Activated T-helper 1 cell treated with anti-CD3 and anti-CD28 coated beads, Interleukin-12 subunit alpha, Interleukin-12 subunit beta, Interleukin-2, Interleukin-4 antibody, amounts not matched to agents 30 ng/mL and 10 ng/mL and 1 ng/mL, durations not matched to agents 14 hours and 24 hours and 36 hours (primary cell): ENCODE measurements at places on chromosomes 3 and 15.

- DNase-seq, result no peak
- H3K27me3 ChIP-seq, result peaks cover 59% of the 10 kb centered on the region
- H3K36me3 ChIP-seq, result peaks cover 3% of the 10 kb centered on the region
- peak overlapping the region; percentile 63 for H3K27ac ChIP-seq
Measured at GRCh38 chr3:61562042-61562720, 810 bp downstream of the PTPRG start.

DNA sequence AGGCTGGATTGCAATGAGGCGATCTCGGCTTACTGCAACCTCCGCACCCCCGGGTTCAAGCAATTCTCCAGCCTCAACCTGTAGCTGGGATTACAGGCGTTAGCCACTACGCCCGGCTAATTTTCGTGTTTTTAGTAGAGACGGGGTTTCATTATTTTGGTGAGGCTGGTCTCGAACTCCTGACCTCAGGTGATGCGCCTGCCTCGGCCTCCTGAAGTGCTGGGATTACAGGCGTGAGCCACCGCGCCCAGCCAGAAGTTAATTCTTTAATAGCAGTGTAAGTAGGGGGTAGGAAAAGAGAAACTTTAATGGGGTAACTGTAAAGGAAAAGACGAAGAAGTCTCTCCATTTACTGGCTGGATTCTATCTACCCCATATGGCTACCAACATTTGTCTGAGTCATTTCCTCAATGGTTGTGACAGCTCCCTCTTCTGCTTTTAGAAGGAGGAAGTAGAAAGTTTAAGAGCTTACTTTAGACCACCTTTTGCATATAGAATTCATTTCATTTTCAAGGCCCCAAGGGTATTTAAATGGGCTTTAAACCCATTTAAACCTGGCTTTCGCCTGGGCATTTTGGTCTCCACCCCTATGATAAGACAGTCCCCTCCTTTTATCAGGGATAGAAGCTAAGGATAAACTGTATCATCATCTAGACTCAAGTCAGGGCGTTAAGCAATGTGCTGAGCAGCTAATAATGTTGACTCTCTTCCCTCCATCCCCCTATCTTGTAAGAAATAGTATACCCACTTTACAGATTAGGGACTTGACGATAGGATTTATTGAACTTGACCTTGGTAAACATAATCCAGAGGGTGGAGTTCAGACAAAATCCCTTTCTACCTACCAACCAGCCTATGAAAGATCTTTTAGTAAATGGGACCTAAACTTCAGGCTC, 1.1 kb upstream of the CDV3 start:
- peak overlapping the region; percentile 98 for H3K27ac ChIP-seq
- peak overlapping the region; percentile 84 for H3K4me3 ChIP-seq
- H3K36me3 ChIP-seq, result peaks cover 26% of the 10 kb centered on the region
- no peak for DNase-seq
- peaks cover 53% of the 10 kb centered on the region for H3K4me1 ChIP-seq
- peaks cover 2% of the 10 kb centered on the region for H3K27me3 ChIP-seq

- no peak overlapping the region for H3K27ac ChIP-seq
- H3K4me3 ChIP-seq, result no peak overlapping the region
- H3K4me1 ChIP-seq, result peaks cover 43% of the 10 kb centered on the region
- DNase-seq, result no peak
Measured at GRCh38 chr3:130854208-130854864, 39.5 kb upstream of the ATP2C1 start.

GRCh38 chr3:176583956-176584355, 613.3 kb downstream of the TBL1XR1 start:
- no peak for DNase-seq
- H3K4me3 ChIP-seq, result no peak overlapping the region
- H3K36me3 ChIP-seq, result no peaks in the 10 kb centered on the region
- no peak overlapping the region for H3K27ac ChIP-seq
- H3K27me3 ChIP-seq, result no peaks in the 10 kb centered on the region

DNA sequence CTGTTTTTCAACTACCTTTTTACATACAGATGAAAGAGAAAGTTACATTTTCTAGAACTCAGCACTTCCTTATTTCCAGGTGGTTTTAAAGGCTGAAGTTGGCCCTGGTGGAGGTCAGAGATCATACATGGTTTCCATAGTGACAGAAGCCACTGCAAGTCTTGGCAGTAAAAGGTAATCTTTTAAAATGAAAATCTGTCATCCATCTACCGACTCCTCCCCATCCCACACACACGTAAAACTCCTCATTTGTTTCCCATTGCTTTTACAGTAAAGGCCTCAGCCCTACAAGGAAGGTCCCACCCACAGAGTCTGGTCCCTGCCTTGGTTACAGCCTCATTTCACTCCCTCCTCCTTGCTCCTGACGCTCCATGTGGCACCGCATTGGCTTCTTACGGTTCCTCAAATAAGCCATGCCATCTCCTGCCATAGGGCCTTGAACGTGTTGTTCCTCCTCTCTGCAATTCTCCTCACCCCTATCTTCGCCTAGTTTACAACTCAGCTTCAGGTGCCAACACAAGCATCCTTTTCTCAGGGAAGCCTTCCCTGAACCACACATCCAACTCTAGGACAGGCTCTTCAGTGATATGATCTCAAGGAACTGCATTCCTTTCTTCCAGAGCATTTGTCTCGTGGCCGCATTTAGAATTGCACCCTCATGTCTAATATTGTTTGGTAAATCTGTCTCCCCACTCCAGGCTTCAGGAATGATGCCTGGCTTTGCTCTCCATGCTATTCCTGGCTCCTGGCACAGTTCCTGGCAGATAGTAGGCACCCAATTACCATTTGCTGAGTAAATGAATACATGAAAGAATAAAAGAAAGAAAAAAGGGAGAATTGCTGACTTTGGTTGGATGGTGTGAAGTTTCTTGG, 2.6 kb downstream of the CYP19A1 start:
- no peak overlapping the region for H3K4me3 ChIP-seq
- H3K27ac ChIP-seq, result peak overlapping the region; percentile 46
- DNase-seq, result no peak
- H3K4me1 ChIP-seq, result no peaks in the 10 kb centered on the region

GRCh38 chr3:39361252-39361927, 21.8 kb upstream of the SLC25A38 start:
- peak overlapping the region; percentile 85 for H3K27ac ChIP-seq
- DNase-seq, result peak; percentile 71

GRCh38 chr3:9957214-9957613, 5.0 kb upstream of the PRRT3 start:
- DNase-seq, result no peak
- no peak overlapping the region for H3K4me3 ChIP-seq
- H3K27me3 ChIP-seq, result no peaks in the 10 kb centered on the region
- no peaks in the 10 kb centered on the region for H3K4me1 ChIP-seq
- no peak overlapping the region for H3K27ac ChIP-seq
- no peaks in the 10 kb centered on the region for H3K36me3 ChIP-seq
